ENCODE measurements at places on chromosomes 7 and 10.

- no peak for DNase-seq
Observed at GRCh38 chr10:50520115-50520514, 103.6 kb downstream of the SGMS1 start.

GRCh38 chr10:111440501-111440900 is 363.7 kb downstream of the ADRA2A start:
- DNase-seq, result no peak

- DNase-seq, result no peak
Observed at GRCh38 chr7:124059375-124059774, 26.5 kb upstream of the TMEM229A start.

- DNase-seq, result no peak
Observed at GRCh38 chr10:104580321-104580720, 60.8 kb upstream of the SORCS3 start.

- DNase-seq, result no peak
Observed at GRCh38 chr10:103111031-103111917, 81.8 kb downstream of the NT5C2 start.

DNA sequence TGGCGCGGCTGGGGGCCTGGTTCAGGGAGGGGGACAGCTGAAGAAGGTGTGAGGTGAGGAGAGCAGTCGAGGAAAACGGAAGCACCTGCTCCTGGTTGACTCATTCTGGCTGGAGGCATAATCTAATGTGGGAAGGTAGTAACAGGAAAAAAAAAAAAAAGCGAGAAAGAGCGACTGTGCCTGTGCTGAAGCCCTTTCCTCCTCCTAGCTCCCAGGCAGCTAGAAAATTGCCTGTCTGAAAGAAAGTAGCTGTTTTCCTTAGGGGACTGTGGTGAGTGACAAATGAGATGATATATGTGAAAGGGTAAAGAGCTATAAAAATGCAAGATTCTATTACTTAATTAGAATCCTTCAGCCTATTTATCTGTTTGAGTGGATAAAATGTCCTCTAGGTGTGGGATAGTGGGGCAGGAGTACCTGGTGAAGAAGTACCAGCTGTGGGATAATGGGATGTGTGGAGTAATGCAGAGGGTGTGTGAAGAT is 4.9 kb upstream of the MEST start:
- no peak for DNase-seq

- DNase-seq, result no peak
Observed at GRCh38 chr7:149316606-149317005, 54.6 kb downstream of the ZNF783 start.

DNA sequence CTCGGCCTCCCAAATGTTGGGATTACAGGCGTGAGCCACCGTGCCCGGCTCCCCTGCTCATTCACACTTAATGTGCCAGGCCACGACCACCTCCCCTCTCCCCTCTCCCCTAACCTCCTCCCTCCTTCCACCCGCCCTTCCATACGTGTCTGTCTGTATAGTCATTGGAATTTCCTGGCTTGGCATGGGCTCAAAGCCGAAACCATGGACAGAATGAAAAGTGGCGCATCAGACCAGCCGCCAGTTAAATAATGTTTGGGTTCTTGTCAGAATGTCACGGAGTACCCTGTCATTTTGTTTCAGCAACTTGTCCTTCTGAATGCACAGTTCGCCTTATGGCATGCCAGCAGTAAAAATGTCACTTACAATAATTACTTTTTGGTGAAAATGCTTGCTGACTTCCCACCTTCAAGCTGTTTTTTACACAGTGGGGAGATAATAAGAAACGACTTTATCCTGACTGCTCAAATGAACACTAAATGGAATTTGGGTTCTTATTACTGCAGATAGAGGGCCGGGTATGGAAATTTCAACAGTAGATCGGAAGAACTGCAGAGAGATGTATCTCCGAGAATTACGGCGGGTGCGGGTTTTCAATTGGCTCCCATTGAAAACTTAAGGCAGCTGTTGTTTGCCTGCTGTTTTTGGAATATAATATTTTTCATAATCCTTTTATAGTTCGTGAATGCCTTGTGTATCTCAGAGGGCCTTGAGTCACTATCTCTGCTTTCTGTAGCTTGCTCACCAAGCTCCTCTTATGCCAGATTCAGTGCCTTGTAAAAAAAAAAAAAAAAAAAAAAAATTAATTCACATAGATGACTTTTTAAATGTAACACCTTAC is 65.5 kb upstream of the SH2B2 start:
- no peak for DNase-seq

DNA sequence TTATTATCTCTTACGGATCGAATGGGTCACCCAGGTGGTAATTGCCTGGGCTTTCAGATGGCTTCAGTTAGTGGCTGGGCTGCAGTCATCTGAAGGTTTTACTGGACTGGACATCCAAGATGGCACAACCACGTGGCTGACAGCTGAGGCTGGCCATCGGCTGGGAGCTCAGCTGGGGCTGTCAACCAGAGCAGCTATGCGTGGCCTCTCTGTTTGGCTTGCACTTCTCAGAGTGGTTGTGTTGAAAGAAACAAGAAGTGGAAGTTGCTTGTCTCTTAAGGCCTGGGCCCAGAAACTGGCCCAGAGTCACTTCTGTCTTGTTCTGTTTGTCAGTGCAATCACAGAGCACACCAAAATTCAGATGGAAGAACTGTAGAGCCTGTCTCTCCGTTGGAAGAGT is 5.7 kb upstream of the GDI2 start:
- DNase-seq, result no peak

GRCh38 chr10:70664702-70665195 is 7.6 kb upstream of the ADAMTS14 start:
- DNase-seq, result no peak

DNA sequence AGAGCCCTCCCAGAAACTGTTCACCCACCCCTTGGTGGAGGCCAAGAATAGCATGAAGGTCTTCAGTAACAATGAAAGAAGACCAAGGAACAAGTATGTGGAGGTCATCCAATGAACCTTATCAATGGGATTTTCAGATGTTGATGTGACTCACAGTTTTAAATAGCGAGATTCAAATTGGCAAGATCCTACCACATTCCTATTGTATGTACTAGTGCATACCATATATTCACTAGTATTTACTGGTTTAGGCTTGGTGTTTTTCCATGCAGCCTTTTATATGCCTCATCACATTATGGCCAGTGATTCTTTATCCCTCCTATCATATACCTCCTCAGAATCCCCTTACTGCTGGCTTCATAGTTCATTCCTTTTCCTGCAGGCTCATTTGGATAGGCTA is 54.4 kb downstream of the ITGB8 start:
- DNase-seq, result no peak

GRCh38 chr10:114635101-114635500 is 23.0 kb downstream of the ABLIM1 start:
- no peak for DNase-seq

- DNase-seq, result no peak
Observed at GRCh38 chr10:93875032-93875358, 18.8 kb upstream of the SLC35G1 start.

DNA sequence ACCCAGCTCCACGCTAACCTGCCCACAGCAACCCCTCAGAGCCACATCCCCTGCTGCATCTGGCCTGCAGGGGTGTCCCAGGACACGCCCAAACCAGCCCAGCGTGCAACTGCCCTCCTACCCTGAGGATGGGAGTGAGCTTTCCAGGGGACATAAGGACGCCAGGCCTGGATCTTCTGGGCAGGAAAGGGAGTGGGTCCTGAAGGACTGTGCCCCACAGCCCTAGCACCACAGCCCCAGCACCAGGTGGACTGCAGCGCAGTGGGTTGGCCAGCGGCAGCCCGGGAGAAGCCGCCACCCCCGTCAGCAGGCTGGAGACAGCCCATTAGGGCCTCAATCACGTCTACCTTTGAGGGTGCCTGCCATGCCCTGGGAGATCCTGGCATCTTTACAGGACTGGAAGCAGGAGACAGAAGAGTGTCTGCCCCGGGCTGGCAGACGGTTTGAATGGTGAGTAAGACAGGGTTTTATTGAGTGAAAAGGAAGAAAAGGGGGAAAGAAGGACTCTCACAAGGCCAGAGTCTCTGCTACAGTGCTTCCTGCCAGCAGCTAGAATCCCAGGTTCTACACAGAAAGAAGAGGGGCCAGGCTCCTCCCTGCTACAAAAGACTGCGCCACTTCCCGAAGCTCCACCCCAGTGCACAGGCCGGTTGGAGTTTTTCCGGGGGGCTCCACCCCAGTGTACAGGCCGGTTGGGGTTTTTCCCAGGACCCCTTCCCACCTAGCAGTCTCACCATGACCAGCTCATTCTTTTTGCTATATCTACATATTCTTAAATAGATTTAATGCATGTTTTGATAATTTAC is 69.8 kb upstream of the KCTD7 start:
- DNase-seq, result no peak

DNA sequence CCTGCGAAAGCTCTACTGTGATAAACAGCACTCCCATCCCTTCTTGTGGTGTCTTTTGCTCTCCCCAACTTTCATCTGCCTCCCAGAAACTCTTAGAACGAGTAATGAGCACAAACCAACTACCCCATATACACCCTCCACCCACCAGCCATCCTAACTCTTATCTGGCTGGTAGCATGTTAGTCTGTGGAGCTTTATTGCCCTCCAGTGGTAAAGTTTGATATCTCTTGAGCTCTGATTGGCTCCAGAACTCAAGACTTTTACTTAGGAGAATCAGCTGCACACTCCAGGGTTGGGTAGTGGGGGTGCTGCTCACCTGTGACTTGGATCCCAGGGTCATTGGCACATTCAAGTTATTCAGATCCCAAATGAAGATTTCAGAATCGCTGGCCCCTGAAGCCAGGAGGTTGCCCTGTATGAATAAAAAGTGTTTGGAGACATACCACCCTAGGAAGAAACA is 10.9 kb downstream of the SEC31B start:
- peak; percentile 23 for DNase-seq
